ENCODE measurements at places on chromosomes 4 and X. TPM values are rescaled to one million over a fixed set of nuclear protein-coding genes. Genes with fewer than 3 reads are reported as not detected.

GRCh38 chr4:8039853-8040252 lies 100.2 kb upstream of the AFAP1 start:
- H3K27me3 ChIP-seq, result no peaks in the 10 kb centered on the region
- no peak overlapping the region for H3K4me3 ChIP-seq
- no peak overlapping the region for H3K27ac ChIP-seq

The DNAAF6 gene
- not detected for total RNA-seq

- no peak for DNase-seq
- no peaks in the 10 kb centered on the region for H3K36me3 ChIP-seq
- H3K27me3 ChIP-seq, result no peaks in the 10 kb centered on the region
Measured at GRCh38 chrX:153568451-153569011, 30.4 kb downstream of the CCNQ start.

The SPRY1 gene
- total RNA-seq, result 32.4 TPM

GRCh38 chr4:25523405-25523804 lies 132.2 kb upstream of the SLC34A2 start:
- no peaks in the 10 kb centered on the region for H3K36me3 ChIP-seq
- no peak overlapping the region for H3K4me3 ChIP-seq
- no peaks in the 10 kb centered on the region for H3K4me1 ChIP-seq
- DNase-seq, result peak; percentile 17
- no peak overlapping the region for H3K27ac ChIP-seq
- H3K27me3 ChIP-seq, result no peaks in the 10 kb centered on the region

GRCh38 chrX:13763489-13763888 lies 28.9 kb downstream of the OFD1 start:
- H3K4me1 ChIP-seq, result peaks cover 4% of the 10 kb centered on the region
- H3K27me3 ChIP-seq, result no peaks in the 10 kb centered on the region
- no peak overlapping the region for H3K4me3 ChIP-seq
- DNase-seq, result no peak

GRCh38 chr4:175459571-175459970 lies 352.5 kb downstream of the GPM6A start:
- DNase-seq, result no peak
- H3K36me3 ChIP-seq, result no peaks in the 10 kb centered on the region
- H3K27me3 ChIP-seq, result no peaks in the 10 kb centered on the region
- H3K27ac ChIP-seq, result no peak overlapping the region
- H3K4me3 ChIP-seq, result no peak overlapping the region

The SUPT20HL2 gene
- 0.12 TPM for total RNA-seq

- no peaks in the 10 kb centered on the region for H3K4me1 ChIP-seq
- no peak overlapping the region for H3K27ac ChIP-seq
- H3K36me3 ChIP-seq, result no peaks in the 10 kb centered on the region
- no peak overlapping the region for H3K4me3 ChIP-seq
- H3K27me3 ChIP-seq, result no peaks in the 10 kb centered on the region
- no peak for DNase-seq
Measured at GRCh38 chr4:81166458-81167160, 48.4 kb downstream of the PRKG2 start.

Measured in cardiac muscle cell (in vitro differentiated cells and primary cell).